ENCODE measurements at places on chromosomes 5 and 9.

DNA sequence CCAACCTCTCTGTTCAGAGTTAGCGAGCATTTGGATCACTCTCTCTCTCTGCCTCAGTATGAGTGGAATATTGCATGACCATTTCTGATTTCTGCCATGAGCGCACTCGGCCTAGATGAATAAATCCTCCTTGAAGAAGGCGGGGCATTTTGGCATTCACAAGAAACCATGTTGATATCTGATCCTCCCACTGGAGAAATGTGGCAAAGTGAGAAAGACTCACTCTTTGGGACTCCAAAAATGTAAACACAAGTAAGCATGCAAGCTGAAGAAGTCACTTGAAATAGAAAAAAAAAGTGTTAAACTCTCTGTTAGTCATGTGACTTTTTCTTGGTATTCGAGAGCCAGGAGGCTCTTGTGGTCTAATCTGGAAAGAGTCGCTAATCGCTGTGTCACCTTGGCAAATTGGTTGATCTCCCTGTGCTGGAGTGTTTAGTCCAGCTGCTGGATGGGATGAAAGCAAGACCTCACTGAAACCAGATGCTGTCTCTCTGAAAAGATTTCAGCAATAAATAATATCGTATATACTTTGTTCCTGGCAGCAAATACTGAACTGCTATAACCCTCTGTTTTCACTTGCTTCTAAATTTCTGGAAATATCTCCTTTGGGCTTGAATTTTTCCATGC lies 95.5 kb downstream of the GHR start:
- DNase-seq: no peak

DNA sequence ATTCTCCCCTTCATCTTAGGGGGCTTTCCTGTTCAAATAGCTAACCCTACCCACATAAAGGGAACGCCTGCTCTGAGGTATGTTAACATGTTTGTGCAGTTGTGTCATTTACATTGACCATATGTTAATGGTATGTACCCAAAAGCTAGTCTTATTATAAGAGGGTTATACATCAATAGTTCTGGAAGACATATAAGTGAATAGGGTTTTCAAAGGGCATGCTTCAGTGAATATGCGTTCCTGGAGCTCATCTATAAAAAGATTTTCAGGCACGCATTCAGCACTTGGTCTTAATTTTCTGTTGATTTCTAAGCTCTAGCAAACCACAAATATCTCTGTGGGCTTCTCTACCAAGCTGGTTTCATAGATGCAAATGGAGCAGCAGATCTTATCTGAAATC lies 766.1 kb downstream of the IRX1 start:
- no peak for DNase-seq

DNA sequence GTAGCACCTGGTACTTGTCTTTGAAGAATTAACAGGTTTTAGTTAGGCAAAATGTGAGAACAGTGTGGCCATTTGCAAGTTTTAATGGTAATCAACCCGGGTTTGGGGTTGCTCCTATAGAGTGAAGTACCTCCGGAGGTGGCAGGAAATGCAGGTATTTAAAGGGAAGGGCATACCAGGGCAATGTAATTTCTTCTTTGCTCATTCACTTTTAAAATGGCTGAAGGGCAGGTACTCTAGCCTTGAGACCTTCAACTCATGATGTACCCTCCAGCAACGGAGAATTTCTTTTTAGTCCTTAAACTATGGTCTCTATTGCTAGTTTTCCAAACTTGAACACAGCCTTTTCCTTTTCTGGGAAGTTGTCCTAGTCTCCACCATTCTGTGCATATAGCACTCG lies 1.3 kb upstream of the HSPA4 start:
- DNase-seq: no peak

- DNase-seq: peak; percentile 26
Measured at GRCh38 chr9:138103111-138103848, 225.7 kb downstream of the CACNA1B start.

DNA sequence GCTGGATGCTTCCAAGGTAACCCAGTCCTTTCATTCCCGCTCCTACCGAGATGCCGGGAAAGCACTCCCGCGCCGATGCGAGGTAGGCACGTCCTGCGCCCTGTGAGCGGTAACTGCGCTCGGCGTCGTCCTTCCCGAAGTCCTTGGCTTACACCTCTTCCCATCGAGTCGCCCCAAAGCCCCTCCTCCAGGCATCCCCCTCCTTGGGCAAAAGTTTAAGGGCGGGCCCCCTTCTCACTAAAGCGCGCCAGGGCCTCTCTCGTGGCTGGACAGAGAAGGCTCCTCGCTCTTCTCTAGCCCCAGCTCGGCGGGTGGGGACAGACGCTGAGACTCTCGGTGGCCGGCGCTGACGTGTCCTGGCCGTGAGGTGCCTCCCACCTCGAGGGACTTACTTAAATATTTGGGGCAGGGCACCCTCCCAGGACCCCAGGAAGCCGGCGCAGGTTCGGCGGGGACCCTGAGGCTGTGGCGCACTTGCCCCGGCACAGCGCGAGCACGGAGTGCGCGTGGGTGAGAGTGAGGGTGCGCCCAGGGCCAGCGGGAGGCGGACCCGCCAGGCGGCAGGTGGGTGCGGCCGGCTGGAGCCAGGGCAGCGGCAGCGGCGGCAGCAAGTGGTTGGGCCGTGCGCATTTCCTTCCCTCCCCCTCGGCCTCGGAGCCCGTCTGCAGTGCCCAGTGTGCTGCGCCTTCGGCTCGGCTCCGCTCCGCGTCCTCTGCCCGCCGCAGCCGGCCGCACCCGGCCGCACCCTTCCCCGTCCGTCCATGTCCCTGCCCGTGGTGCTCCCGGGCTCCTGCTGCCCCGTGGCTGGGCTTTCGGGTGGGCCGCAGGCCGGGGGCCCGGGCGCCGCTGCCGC lies at the start of gene ENTREP1:
TSS of gene ENTREP1 (plus strand) at position 667 of the 853 bp plus-strand sequence. CDS start at position 762, 95 bp downstream.
- no peak for DNase-seq

DNA sequence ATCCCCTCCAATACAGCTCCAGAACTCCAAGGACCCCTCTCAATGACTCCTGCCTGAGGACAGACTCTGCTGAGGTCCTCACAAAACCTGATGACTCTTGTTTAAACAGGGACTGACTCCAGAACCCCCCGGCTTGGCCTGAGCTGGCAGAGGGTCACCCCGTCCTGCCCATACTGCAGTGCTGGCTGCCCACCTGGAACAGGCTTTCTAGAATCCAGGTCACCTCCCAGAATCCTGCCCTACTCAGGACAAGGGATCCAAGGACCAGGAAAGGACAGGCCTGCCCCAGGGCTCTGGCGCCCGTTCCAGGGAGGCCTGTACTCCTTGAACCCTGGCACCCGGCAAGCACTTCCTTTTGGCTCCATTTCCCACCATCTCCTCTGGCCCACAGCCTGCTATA lies 22.2 kb downstream of the RALGDS start:
- no peak for DNase-seq

- DNase-seq: no peak
Measured at GRCh38 chr5:159489779-159490178, 159.5 kb upstream of the IL12B start.

DNA sequence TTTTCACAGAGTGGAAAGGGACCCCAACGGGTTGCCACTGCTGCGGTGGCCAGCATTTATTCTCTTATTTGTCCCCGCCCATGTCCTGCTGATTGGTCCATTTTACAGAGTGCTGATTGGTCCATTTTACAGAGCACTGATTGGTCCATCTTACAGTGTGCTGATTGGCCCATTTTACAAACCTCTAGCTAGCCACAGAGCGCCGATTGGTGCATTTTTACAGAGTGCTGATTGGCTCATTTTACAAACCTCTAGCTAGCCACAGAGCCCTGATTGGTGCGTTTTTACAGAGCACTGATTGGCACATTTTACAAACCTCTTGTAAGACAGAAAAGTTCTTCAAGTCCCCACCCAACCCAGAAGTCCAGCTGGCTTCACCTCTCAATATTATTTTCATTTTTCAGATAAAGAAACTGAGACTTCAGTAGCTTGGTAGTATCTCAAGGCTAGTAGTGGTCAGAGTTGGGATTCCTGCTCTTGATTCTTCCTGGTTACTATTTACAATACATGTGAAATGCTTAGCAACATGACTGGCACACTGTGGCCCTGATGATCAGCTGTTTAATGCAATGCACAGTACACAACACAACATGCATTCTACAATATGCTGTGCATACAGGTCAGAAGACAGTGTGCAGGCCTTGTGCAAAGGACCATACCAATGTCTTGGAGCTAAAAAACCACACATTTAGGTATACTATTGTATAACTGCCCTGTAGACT lies 63.6 kb upstream of the BOD1 start:
- no peak for DNase-seq

DNA sequence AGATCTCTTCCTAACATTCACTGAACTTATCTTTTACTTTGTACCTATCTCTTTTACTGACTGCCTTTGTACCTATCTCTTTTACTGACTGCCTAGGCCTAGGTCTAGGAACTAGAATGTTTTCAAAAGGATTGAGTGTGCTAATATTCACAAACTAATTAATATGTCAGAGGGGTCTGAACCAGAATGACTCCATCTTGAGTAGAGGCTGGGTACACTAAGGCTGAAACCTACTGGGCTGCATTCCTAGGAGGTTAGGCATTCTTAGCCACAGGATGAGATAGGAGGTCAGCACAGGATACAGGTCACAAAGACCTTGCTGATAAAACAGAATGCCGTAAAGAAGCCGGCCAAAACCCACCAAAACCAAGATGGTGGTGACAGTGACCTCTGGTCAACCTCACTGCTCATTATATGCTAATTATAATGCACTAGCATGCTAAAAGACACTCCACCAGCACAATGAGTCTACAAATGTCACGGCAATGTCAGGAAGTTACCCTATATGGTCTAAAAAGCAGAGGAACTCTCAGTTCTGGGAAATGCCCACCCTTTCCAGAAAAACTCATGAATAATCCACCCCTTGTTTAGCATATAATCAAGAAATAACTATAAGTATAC lies 2.5 kb upstream of the RHOBTB3 start:
- no peak for DNase-seq

DNA sequence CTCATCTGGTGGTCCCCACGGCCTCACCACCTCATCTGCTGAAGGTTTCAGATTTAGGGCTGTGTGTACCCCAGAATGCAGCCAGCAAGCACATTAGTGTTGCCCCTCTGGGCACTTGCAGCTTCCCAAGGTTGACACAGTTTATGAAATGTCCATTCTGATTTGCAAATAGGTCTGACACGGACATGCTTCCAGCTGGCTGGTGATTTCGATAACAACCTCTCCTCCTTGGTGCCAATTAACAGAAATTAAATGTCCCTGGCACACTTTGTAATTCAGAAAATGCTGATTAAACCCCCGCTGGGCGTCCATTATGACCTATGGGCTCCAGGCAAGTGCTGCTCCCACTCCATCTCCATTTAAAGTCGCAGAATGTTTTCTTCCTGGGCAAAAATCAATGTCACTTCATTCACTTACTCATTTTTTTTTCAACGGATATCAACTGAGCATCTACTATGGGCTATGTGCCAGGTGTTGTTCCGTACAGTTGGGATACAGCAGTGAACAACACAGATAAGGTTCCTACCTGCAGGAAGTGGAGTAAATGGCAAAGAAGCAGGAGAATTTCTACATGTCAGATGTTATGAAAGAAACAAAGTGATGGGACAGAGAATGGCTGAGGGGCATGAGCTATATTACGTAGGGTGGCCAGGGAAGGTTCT lies 32.0 kb downstream of the PLAC8L1 start:
- no peak for DNase-seq

- no peak for DNase-seq
Measured at GRCh38 chr5:135100011-135100410, 66.0 kb upstream of the PITX1 start.

- no peak for DNase-seq
Measured at GRCh38 chr9:137206602-137207001, 1.1 kb downstream of the NDOR1 start.

GRCh38 chr9:136728548-136729123 lies 14.1 kb downstream of the LCN10 start:
- peak; percentile 81 for DNase-seq

DNA sequence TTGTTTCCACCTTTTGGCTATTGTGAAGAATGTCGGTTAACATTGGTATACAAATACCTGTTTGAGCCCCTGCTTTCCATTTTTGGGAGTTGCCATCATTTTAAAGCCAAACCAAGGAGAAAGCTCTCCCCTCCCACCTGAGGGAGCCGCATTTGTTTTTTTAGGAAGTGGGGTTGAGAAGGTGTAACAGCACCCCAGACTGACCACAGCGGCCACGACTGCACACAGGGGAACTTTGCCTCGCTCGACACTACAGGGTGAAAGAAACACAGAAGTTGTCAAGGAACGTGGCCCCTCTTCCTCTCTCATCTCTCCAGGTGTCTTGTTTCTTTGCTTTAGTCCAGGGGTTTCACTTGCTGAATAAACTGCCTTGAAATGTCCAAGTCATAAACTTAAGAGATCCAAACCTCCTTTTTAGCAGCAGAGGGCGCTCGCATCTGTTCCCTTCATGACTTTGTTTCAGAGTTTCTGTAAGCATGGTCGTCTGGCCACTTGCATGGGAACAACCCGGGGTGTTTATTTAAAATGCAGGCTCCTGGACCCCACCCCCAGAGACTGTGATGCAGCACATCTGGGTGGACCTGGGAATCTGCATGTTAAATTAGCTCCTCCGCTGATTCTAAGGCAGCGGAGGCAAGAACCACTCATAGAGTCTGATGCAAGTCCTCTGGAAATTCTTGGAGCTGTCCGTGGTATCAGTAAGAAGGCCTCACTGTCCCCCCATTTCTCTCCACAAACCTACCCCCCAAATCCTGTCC lies 2.1 kb upstream of the TTLL11 start:
- DNase-seq: no peak

DNA sequence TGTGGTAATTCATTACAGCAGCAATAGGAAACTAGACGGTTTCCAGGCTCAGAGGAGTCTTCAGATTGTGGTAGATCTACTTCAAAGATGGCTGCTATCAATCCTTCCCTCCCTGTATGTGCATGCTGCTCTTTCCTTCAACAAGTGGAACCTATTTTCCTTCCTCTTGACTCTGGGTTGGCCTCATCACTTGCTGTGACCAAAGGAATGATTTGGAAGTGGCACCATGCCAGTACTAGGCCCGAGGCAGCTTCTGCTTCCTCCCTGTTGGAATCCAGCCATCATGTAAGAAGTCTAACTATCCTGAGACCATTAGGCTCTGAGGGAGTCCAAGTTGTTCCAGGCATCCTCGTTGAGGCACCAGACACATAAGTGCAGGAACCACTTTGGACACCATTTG lies 46.5 kb upstream of the MCTP1 start:
- no peak for DNase-seq

DNA sequence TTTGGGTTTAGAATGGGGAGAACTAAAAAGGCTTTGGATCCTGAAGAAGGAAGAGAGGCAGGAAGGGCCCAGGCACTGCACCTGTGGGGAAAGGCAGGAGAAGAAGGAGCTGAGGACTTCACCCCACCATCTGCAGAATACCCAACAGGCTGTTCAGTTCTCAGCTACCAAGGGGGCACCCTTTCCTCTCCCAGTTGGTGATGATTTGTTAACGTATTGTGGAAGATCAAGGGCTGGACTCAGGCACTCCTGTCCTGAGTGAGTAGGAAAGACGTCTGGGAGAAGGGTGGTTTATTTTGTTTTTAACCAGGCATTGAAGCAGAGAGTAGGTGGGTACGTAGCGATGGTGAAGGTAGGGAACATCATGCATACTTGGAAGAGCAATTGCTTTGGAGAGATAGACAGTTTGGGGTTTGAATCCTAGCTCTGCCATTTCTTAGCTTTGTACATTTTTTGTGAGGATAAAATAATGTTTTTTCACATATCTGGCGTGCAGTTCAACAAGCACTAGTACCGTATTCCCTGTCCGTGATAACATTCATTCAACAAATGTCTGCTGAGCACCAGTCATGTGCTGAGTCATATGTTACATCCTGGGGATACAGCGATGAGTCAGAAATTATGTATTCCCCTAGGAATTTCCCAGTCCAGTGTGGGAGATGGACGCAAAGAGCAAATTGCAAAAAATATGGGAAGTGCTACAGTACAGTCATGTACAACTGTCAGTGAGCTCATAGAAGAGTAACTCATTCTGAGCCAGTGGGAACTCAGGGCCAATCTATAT lies 2.1 kb downstream of the MSANTD3 start:
- DNase-seq: no peak

All from H1 (cell line).